Testis (tissue), 5 donors: ENCODE measurements at places on chromosomes 2 and 18. TPM values are rescaled to one million over a fixed set of nuclear protein-coding genes. Genes with fewer than 3 reads are reported as not detected.

Gene RGPD4
- total RNA-seq, result 3.0 TPM

Gene SNRPD1
- 18.0 TPM for total RNA-seq

Gene SLC9A4
- total RNA-seq, result 0.81 TPM

Gene OST4
- 220 TPM for total RNA-seq

Gene OR6B2
- total RNA-seq, result not detected

Gene UPP2
- not detected for total RNA-seq

Gene NETO1
- 5.5 TPM for total RNA-seq

Gene C2orf66
- total RNA-seq, result not detected

Gene CCDC121
- total RNA-seq, result 10.2 TPM

Gene C1QL2
- total RNA-seq, result 0.55 TPM

Gene DQX1
- 0.43 TPM for total RNA-seq

Gene GCG
- total RNA-seq, result not detected

Gene PAIP2B
- 3.3 TPM for total RNA-seq

Gene TCF7L1
- 6.7 TPM for total RNA-seq

Gene CRYGC
- total RNA-seq, result not detected

Gene ASPRV1
- 8.2 TPM for total RNA-seq

Gene CXCR1
- total RNA-seq, result 0.16 TPM
